HS-5 (cell line): ENCODE measurements at places on chromosomes 6 and 20.

- no peak for DNase-seq
These were observed 22.2 kb downstream of the CHMP4B start for GRCh38 chr20:33833333-33833732.

DNA sequence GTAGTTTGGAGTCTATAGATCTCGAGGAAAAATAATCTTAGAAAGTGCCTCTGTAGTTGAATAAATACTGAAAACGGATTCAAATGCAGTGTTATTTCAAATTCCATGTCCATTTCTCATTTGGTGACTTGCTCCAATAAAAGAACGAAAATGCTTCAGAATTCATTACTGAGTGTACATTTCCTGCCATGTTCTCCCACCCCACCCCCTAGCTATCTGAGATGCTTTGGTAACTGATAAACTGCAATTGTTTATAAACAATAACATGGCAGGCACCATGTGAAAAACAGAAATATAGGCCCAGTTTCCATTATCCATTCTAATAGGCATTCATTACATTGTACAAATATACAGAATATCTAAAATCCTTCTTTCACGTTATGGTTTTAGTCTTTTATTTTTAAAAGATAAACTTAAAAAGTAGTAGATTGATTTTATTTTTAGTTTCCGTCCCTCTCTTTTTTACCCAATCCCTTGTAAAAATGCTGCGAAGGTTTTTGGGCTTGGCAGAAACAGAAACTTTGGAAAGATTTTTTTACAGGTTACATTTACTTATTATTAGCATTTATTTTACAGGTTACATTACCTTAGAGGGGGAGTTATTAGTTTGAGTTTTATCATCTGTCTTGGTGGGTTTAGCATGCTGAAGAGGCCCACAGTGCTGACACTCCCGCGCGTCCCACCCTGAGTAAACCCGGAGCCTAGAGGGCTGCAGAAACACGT lies 1.5 kb downstream of the FAM162B start:
- DNase-seq, result no peak

DNA sequence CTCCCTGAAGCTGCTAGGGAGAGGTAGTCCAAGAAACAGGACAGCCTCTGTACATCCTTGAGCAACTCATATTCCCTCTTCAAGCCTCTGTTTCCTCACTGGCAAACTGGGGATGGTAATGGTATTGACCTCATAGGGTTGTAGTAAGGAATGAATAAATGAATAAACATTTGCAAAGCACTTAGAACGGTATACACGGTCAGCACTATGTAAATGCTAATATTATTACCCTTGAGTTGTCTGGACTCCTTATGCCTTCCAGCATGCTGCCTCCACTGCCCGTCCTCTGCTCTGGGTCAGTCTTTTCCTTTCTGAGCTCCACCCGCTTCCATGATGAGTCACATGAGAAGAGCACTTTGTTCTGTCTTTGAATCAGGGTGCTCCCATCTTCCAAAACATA lies 50.6 kb downstream of the KHDC1L start:
- DNase-seq, result no peak

GRCh38 chr6:51608932-51609331 lies 478.5 kb downstream of the PKHD1 start:
- no peak for DNase-seq

GRCh38 chr6:143276436-143276835 lies 174.1 kb downstream of the ADAT2 start:
- DNase-seq, result no peak
